ENCODE measurements at places on chromosomes 2 and 18. TPM values are rescaled to one million over a fixed set of nuclear protein-coding genes. Genes with fewer than 3 reads are reported as not detected.

LYPD1 gene
- 1.8 TPM for total RNA-seq

- DNase-seq: no peak
- H3K4me3 ChIP-seq: no peak overlapping the region
- H3K27me3 ChIP-seq: no peaks in the 10 kb centered on the region
- H3K36me3 ChIP-seq: no peaks in the 10 kb centered on the region
- H3K4me1 ChIP-seq: no peaks in the 10 kb centered on the region
Observed at GRCh38 chr18:63788447-63789096, 13.4 kb downstream of the SERPINB7 start.

REG3A gene
- total RNA-seq: not detected

GRCh38 chr2:17736989-17737388 is 16.6 kb downstream of the SMC6 start:
- no peak overlapping the region for H3K4me3 ChIP-seq
- peak overlapping the region; percentile 23 for H3K27ac ChIP-seq
- peaks cover 86% of the 10 kb centered on the region for H3K36me3 ChIP-seq
- no peaks in the 10 kb centered on the region for H3K27me3 ChIP-seq
- DNase-seq: no peak

- no peak overlapping the region for H3K4me3 ChIP-seq
- no peaks in the 10 kb centered on the region for H3K36me3 ChIP-seq
- H3K27me3 ChIP-seq: no peaks in the 10 kb centered on the region
- no peak for DNase-seq
Observed at GRCh38 chr2:54678719-54679118, 44.7 kb upstream of the EML6 start.

PFN4 gene
- 0.50 TPM for total RNA-seq

GRCh38 chr2:197453914-197454398 is 604 bp downstream of the COQ10B start:
- peak overlapping the region; percentile 98 for H3K4me3 ChIP-seq
- no peaks in the 10 kb centered on the region for H3K27me3 ChIP-seq
- H3K36me3 ChIP-seq: no peaks in the 10 kb centered on the region
- peak overlapping the region; percentile 96 for H3K27ac ChIP-seq
- DNase-seq: peak; percentile 78
- H3K4me1 ChIP-seq: peaks cover 10% of the 10 kb centered on the region

DNA sequence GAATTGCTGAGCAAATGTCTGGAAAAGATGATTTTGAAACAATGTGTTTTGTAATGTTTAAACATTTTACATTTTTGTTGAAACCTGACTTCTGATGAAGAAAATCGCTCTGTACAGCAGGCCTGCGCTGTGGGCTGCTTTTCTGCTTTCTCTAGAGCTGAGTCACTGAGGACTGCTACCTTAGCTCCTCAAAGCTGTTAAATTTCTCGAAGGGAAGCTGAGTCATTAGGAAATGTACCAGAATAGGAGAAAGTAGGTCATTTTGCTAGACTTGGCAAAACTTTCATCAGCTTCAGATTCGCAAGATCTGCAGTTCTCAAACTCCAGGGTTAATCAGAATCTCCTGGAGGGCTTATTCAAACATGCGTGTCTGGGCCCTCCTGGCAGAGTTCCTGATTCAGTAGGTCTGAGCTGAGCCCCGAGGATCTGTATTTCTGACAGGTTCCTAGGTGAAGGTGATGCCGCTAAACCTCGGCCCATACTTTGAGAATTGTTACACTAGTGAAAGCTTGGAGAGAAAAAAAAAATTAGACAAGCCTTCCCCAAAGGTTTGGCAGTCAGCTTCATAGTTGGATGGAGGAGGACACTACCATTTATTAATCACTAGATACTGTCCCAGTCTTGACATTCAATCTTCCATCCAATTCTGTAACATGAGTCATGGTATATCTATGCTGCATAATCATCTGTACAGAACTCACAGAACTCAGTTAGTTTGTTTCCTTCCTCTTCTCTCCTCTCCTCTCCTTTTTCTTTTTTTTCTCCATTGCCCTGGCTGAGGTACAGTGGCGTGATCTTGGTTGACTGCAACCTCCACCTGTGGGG is 297.6 kb downstream of the PARD3B start:
- H3K4me1 ChIP-seq: no peaks in the 10 kb centered on the region
- H3K27ac ChIP-seq: no peak overlapping the region
- DNase-seq: no peak
- no peaks in the 10 kb centered on the region for H3K27me3 ChIP-seq
- H3K4me3 ChIP-seq: no peak overlapping the region
- no peaks in the 10 kb centered on the region for H3K36me3 ChIP-seq

MOCOS gene
- 0.12 TPM for total RNA-seq

SERPINB7 gene
- total RNA-seq: 1.4 TPM

DNA sequence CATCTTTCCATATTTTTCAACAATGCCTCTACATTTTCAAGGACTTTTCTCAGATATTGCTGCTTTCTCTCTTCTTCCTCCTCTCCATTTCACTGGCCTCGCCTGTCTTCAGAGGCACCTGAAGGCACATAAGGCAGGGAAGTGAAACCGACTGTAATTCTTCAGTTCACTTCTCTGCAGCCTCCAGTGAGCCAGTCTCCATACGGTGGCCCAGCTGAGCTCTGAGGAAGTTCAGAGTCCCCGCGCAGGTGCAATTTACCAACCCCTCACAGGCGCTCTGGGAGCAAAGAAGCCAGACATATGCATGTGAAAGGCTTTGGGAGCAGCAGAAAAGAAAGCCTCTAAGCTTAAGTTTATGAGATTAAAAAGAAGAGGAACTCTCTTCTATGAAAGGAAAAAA is 12.4 kb downstream of the KLHL14 start:
- H3K4me3 ChIP-seq: no peak overlapping the region
- H3K27me3 ChIP-seq: no peaks in the 10 kb centered on the region
- H3K4me1 ChIP-seq: no peaks in the 10 kb centered on the region
- no peak for DNase-seq

DNA sequence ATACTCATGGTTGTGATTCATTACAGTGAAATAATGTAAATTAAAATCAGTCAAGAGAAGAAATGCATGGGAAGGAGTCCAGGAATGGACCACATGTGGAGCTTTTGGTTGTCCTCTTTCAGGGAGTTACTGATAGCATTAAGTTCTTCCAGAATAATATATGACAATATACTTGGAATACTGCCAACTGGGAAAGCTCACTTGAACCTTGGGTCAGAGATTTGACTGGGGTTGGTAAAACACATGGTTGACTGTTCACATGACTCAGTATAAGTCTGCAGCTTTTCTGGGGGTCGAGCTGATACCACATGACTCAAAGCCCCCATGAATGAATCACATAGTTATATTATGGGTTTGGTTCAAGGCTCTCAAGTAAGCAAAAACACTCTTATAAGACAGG is 1109.0 kb upstream of the CHAC2 start:
- no peaks in the 10 kb centered on the region for H3K4me1 ChIP-seq
- no peaks in the 10 kb centered on the region for H3K27me3 ChIP-seq
- no peak overlapping the region for H3K4me3 ChIP-seq
- H3K36me3 ChIP-seq: no peaks in the 10 kb centered on the region

LINC00305 gene
- not detected for total RNA-seq

RTP5 gene
- not detected for total RNA-seq

DNA sequence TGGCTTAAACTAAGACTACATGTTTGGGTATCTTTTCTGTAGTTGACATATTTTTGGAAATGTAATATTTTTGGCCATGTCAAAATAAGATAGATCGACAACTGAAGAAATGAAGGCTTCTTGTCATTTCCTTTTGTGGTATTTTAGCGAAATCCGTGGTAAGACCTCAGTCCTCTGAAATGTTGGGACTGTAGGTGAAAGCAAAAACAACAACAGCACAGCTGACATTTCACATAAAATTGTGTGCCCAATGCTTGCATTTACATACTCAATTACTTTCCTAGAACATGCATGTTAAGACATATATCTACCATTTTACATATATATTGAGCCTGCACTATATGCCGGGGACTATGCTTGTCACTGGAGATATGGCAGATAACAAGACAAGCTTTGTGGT is 50.2 kb downstream of the SPP2 start:
- H3K27ac ChIP-seq: no peak overlapping the region
- DNase-seq: no peak
- H3K36me3 ChIP-seq: no peaks in the 10 kb centered on the region
- no peaks in the 10 kb centered on the region for H3K4me1 ChIP-seq

- H3K27me3 ChIP-seq: no peaks in the 10 kb centered on the region
- no peak for DNase-seq
- H3K27ac ChIP-seq: no peak overlapping the region
- no peak overlapping the region for H3K4me3 ChIP-seq
- H3K4me1 ChIP-seq: no peaks in the 10 kb centered on the region
- H3K36me3 ChIP-seq: no peaks in the 10 kb centered on the region
Observed at GRCh38 chr2:60652832-60653340, 99.4 kb upstream of the BCL11A start.

ICOS gene
- not detected for total RNA-seq

GRCh38 chr2:162475661-162476060 is 131.7 kb downstream of the GCA start:
- no peaks in the 10 kb centered on the region for H3K4me1 ChIP-seq
- no peaks in the 10 kb centered on the region for H3K36me3 ChIP-seq
- H3K4me3 ChIP-seq: no peak overlapping the region
- H3K27ac ChIP-seq: no peak overlapping the region

SLC16A14 gene
- 2.4 TPM for total RNA-seq

- DNase-seq: peak; percentile 76
- peaks cover 37% of the 10 kb centered on the region for H3K4me1 ChIP-seq
- no peaks in the 10 kb centered on the region for H3K36me3 ChIP-seq
- peak overlapping the region; percentile 98 for H3K4me3 ChIP-seq
Observed at GRCh38 chr2:222861411-222862105, 722 bp downstream of the ACSL3 start.

CDH19 gene
- total RNA-seq: 17.3 TPM

EPHA4 gene
- total RNA-seq: 18.4 TPM

RAPH1 gene
- total RNA-seq: 29.9 TPM

DGUOK gene
- 24.3 TPM for total RNA-seq

- no peaks in the 10 kb centered on the region for H3K4me1 ChIP-seq
- DNase-seq: peak; percentile 43
- H3K36me3 ChIP-seq: no peaks in the 10 kb centered on the region
- no peaks in the 10 kb centered on the region for H3K27me3 ChIP-seq
- H3K27ac ChIP-seq: no peak overlapping the region
Observed at GRCh38 chr2:239522002-239522739, 121.4 kb upstream of the HDAC4 start.

CFAP221 gene
- total RNA-seq: 1.6 TPM

DNA sequence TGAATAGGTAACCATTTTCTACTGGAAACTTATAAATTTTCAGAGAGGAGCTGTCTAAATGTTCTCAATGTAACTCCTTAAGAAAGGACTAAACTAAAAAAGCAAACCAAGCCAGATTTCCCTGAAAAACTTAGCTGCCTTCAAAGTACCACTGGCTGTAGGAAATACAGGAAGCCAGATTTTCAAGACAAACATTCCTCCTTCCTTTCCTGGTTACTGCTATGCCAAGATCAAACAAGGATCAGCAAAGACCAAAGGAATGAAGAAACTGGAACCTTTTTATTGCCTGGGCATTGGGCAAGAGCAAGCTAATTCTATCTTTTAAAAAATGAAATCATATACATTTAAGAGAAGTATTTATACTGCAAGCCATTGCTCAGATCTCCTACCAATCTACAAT is 212.7 kb downstream of the DYM start:
- no peaks in the 10 kb centered on the region for H3K4me1 ChIP-seq
- H3K27ac ChIP-seq: no peak overlapping the region
- DNase-seq: no peak
- H3K36me3 ChIP-seq: peaks cover 21% of the 10 kb centered on the region
- H3K4me3 ChIP-seq: no peak overlapping the region

- no peaks in the 10 kb centered on the region for H3K27me3 ChIP-seq
- DNase-seq: no peak
Observed at GRCh38 chr2:64819774-64820688, 166.3 kb upstream of the SERTAD2 start.

DNA sequence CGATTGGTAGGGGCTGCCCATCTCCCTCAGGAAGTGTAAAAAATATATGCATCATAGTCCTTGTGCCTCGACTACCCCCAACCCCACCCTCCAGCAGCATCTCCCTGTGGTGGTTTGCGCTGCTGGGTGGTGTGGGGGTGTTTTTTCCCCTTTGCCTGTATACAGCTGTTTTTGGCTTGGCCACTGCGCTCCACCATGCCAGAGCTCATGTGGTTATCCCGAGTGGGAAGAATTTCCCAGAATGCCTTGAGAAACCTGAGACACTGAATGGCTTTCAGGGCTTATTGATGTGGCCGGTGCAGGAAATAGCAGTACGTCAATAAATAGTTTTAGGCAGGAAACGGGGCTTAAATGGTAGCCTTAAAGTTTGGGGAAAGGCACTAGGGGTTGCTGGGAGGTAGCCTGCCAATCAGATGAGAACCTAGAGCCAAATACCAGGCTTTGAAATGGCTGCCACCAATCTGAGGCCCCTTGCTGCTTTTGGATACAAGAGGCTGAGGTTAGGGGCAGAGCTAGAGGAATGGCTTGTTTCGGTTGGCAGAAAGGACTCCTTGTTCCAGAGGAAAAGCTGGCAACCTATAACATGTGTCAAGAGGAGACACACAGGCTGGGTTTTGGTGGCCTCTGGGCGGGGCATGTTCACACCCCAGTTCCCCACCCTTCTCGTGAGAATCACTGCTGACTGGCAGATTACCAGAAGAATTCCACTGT is 144.1 kb downstream of the SMAD7 start:
- H3K36me3 ChIP-seq: no peaks in the 10 kb centered on the region
- DNase-seq: no peak
- H3K4me1 ChIP-seq: peaks cover 35% of the 10 kb centered on the region
- H3K4me3 ChIP-seq: no peak overlapping the region
- H3K27ac ChIP-seq: peak overlapping the region; percentile 51
- H3K27me3 ChIP-seq: no peaks in the 10 kb centered on the region

GRCh38 chr2:84038866-84039265 is 420.2 kb downstream of the SUCLG1 start:
- no peaks in the 10 kb centered on the region for H3K4me1 ChIP-seq
- no peak overlapping the region for H3K27ac ChIP-seq
- no peak overlapping the region for H3K4me3 ChIP-seq

All from heart left ventricle (tissue), 16 donors.